ENCODE measurements at places on chromosomes 3 and 15.

DNA sequence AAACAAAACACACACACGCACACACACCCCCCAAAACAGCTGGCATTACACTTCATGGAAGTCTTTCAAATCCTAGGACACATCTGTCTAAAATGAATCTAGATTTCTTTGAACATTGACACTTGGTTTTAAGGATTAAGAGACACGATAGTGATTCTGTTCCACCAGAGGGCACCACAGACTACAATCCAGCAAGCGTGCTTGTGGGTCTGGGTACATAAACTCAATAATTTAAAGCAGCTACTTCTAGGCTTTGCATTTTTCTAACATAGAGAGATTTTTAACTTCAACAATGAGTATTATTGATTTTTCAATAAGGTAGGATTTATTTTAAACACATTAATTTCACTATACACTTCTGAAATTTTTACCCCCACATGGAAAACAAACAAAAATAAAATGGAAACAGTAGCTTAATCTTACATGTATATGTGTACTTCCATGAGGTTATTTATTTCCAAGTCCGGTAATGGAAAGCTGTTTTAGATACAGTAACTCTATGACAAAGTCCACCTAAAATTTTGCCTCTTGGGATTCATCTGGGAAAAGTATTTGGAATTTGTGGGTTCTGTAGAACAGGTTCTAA, 564.0 kb upstream of the TGFBR2 start:
- DNase-seq = no peak

DNA sequence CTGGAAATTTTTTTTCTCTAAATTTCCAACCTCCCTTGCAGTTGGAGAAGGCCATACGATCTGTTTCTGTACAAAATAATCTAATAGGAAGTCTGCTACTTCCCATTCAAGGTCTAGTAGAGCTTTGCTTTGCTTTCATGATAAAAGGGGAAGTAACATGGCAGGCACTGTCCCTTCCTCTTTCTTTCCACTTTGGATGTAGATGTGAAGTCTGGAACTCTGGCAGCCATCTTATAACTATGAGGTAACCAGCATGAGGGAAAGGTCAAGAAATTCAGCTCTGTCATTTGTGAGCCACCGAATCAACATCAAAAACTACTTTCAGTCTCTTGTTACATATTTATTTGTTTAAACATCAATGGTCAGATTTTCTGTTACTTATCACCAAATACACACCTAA, 156.3 kb downstream of the MTHFS start:
- DNase-seq = no peak

GRCh38 chr3:49498648-49499047, 28.6 kb downstream of the DAG1 start:
- no peak for DNase-seq

GRCh38 chr15:42725331-42725903, 11.5 kb downstream of the CDAN1 start:
- DNase-seq = no peak

DNA sequence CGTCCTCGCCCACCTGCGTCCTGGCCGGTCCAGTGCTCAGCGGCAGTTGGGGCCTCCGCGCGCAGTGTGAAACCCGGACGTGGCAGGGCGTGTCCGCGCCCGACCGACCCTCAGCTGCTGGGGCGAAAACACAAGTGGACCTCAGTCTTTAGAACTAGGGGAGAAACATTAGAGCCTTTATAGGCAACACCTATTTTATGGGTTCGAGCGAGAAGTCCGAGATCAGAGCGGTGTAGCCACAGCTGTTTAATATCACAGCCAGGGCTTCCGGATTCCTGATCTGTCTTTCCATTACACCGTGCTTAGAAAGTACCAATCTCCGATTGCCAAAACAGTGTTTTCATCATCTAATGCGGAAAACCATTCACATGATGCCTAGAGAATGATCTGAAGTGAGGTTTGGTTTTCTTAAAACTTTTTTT, 506 bp downstream of the RAD51 start:
- no peak for DNase-seq

DNA sequence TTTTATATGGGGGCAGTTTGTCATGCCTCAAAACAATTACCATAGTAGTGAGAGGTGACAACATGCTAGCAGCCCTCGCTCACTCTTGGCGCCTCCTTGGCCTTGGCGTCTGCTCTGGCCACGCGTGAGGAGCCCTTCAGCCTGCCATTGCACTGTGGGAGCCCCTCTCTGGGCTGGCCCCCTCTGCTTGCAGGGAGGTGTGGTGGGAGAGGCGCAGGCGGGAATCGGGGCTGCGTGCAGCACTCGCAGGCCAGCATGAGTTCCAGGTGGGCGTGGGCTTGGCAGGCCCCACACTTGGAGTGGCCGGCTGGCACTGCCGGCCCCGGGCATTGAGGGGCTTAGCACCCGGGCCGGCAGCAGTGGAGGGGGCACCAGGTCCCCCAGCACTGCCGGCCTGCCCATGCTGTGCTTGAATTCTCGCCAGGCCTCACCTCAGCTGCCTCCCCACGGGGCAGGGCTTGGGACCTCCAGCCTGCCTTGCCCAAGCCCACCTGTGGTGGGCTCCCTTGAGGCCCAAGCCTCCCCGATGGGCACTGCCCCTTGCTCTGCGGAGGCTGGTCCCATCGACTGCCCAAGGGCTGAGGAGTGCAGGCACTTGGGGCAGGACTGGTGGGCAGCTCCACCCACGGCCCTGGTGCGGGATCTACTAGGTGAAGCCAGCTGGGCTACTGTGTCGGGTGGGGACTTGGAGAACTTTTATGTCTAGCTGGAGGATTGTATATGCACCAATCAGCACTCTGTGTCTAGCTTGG, 38.8 kb upstream of the EIF5A2 start:
- DNase-seq = no peak

DNA sequence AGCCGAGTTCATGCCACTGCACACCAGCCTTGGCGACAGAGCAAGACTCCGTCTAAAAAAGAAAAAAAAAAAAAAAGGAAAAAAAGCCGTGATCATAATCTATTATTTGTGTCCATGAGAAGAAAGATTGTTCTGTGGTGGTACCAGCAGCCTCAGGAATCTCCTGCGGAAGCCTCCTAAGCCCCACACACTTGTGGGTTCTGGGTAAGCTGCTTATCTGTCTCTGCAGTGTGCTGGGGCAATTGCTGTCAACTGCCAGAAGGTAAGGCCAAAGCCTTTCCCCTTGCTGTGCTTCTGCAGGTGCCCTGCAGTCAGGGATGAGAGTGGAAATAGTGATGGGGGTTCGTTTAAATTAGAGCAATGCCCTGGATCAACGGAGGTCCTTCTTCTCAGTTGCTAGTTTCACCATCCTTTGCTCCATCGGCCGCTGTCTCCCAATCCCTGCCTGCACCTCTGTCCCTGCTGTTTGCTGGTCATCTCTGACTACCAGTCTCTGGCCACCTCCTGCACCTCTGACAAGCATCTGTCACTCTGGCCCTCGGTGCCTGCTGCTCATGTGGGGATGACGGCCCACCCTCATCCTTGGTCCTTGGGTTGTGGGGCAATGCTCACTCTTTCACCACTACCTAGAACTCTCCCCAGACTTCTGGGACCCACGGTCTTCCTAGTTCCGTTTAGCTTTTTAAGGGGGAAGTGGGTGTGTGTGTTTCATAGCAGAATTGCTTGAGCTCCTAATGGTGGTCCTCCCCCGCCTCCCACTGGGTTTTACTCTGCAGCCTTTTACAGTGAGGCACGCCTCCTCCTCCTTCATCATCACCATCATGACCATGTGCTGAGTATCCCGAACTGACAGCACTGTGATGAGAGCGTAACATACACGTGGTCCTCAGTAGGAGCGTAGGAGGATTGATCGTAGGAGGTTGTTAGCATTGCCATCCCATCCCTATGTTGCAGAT, 25.5 kb downstream of the CHRD start:
- DNase-seq = no peak

- DNase-seq = no peak
These were observed 211.9 kb upstream of the ARRDC4 start for GRCh38 chr15:97748576-97748975.

DNA sequence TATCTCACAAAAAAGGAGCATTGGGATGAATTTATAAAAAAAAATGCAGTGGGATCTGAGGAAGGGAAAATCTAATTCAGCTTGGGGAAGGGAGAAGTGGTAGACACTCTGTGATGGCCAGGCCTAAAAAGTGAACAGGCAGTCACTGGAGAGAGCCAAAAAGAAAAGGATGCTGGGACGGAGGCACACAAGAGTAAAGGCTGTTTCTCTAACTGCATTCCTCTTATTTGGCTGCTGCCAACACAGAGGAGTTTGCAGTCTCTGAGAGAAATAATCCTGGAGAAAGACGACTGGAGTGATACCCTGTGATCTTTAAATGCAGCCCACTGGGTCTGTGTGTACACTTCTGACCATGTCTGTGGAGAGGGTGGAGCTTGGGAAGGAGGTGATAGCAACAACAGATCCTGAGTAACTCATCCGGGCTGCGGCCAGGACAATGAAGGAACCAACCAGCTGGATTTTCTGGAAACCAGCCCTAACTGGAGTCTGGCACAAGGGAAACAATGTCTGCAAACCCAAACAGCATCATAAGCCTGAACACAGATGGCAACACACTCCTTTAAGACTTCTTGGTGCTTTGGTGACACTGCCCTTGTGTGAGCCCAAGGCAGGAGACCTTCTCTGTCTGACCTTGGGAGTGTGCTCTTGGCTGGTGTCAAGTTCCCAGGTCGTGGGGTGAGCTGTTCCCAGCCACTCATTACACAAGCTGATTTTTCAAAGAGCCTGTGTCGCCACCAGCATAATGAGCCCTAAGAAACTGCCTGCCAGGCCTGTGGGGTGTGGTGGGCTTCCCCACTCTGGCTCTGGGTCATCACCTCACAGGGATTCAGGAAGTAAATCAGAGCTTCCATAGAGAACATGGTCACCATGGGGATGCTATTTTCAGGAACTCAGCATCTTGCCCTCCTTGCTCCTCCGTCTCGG, 8.0 kb downstream of the FYCO1 start:
- DNase-seq = no peak

DNA sequence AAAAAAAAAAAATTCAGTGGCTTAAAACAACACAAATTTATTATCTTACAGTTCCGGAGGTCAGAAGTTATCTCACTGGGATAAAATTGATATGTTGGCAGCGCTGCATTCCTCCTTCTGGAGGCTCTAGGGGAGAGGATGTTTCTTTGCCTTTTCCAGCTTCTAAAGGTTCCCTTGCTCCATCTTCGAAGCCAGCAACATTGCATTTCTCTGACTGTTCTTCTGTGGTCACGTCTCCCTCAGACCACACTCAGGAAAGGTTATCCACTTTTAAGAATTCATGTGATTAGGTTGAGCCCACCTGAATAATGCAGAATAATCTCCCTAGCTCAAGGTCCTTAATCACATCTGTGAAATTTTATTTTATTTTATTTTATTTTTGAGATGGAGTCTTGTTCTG, 23.4 kb upstream of the ACAP2 start:
- DNase-seq = no peak

DNA sequence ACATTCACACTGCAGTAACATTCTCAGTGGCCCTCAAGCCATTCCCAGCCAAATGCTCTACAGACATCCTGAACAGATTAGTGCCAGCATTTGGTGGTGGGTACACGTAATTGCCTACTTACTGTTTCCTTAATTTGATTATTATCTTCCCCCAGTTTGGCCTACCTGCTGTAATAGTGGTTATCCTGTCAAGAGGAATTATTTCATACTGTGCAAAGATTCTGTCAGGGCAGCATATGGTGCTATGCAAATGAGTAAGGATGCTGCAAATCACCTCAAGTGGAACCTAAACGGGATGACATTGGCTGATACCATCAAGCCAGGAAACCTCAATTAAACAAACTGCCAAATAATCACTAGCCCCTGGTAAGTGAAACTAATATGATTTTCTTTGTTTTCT, 88.7 kb downstream of the SEMA6D start:
- DNase-seq = no peak

- no peak for DNase-seq
These were observed 62.7 kb upstream of the BNIP2 start for GRCh38 chr15:59751552-59752413.

- no peak for DNase-seq
These were observed 121.9 kb downstream of the RPLP1 start for GRCh38 chr15:69574506-69574905.

GRCh38 chr15:44676676-44677075, 13.2 kb upstream of the SPG11 start:
- no peak for DNase-seq

GRCh38 chr15:57606048-57606447, 14.3 kb downstream of the MYZAP start:
- no peak for DNase-seq

DNA sequence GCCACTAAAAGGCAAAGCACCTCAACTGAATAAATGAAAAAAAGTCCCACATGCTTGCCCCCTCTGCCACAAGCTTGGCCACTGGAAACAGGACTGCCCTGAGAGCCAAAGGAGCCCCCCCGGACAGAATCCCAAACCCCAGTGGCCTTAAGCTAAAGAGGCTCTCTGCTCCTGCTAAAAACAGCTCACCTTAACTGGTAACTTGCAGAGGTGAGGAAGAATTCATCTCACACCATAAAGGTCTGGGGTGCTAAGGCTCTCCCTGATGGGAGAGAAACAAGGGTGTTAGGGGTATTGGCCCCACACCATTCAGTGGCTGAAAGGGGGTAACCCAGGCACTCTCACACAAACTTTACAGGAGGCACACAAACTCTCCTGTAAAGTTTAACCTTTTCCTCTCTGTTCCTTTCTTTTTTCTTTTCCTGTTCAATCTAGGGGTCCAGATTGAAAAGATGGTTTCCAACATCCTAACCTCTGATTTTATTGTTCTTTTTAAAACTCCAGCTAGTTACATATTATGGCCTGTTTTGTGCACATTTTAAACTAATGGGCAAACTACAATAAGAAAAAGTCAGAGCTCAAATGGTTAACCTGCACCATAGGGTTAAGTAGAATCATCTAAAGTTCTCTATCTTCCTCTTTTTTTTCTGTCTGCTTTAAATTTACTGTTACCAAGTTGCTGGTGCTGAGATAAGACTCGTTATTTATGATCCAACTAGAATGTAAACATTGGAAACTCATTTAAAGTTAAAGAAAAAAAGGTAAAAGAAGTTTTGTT, 19.9 kb downstream of the TRANK1 start:
- DNase-seq = no peak

GRCh38 chr3:76131396-76132153, 346.2 kb upstream of the ZNF717 start:
- no peak for DNase-seq

- DNase-seq = no peak
These were observed 472.9 kb downstream of the DIPK2A start for GRCh38 chr3:144444546-144444945.

DNA sequence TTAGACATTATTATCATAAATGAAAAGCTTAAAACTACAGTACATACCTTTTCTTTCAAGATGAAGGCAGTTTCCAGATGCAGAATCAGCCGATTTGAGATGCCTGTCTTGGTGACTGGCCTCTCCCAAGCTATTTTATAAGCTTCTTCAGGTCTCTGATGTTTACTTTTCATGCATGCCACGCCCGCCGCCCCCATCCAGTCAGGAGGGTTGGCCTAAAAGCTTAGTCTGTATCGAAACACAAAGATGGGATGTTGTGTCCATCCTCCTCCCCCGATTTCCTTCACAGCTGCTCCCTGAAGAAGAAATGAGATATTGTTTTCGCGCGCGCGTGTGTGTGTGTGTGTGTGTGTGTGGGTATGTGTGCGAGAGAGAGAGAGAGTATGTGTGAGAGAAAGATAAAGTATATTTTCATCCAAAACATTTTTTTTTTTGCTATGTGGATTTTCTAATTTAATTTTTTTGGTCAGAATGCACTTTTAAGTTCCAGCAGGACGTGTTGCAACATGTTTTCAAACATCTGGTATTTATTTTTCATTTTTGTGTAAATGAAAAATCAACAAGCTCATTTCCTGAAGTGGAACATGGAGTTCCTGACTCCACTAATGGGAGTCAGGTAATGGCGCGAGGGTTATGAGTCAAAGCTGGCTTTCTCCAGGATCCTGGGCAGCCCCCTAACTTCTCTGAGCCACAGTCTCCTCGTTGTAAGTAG, at the start of gene APOD:
APOD (minus strand) TSS at position 110 of the 712 bp plus-strand sequence. CDS start 4,479 bp downstream, outside the sequence.
- no peak for DNase-seq

Measured in stimulated activated CD4-positive, alpha-beta T cell treated with anti-CD3 and anti-CD28 coated beads, Interleukin-1b, Interleukin-23, amount 100 ng/mL, for 1 hour (primary cell).